Anterior cingulate cortex (tissue), 58 donors: ENCODE measurements at places on chromosomes 11 and 22.

DNA sequence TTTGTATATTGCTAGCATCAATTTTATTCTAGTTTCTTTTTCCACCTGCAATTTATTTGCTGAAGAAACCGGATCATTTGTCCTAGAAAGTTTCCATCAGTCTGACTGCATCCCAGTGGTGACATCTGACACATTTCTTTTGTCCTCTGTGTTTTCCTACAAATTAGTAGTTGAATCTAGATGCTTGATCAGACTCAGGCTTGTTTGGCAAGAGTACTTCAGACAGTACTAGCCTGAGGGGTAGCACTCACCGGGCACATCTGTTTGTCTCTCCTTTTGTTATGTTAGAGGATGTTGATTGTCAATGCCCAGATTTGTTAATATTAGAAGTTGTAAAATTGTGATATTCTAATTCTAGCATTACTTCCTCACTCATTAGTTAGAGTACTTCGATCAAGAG is 204.8 kb downstream of the SWAP70 start:
- no peak for DNase-seq

GRCh38 chr11:119099711-119100110 is 1.9 kb downstream of the DPAGT1 start:
- no peak for DNase-seq

DNA sequence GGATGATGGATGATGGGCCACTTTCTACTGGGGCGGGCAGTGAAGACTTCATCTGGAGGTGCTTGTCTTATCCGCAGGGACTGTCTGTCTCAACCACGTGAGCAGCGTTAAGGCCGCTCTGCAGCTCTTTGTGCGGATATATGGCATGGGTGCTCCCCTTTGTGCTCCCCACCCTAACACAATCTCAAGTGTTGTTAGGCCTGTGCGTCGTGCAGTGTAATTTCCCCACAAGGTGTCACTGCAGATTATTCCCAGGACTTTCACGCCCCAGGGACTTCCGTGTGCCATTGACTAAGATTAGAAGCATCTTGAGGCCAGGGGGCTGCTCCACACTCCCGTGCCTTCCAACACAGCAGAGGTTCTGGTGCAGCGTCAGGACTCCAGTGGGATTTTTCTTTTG is 65.3 kb downstream of the TBC1D22A start:
- DNase-seq = no peak

- no peak for DNase-seq
Observed at GRCh38 chr11:117191680-117192400, 7.3 kb upstream of the TAGLN start.

DNA sequence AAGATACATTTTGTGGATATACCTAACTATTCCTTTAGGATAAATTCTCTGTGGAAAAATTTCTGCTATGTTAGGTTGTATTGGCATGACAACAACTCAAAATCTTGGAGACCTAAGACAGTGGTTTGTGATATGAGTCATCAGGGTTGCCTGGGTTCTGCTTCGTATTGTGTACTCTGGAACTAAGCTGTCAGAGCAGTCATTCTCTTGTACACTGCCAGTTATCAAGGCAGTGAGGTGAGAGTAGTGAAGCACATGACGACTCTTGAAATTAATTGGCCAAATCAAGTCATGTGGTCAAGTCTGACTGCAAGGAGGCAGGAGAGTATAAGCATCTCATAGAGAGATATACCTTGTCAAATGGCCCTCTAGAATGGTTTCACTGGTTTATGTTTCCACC is 104.4 kb downstream of the FANCF start:
- no peak for DNase-seq

- no peak for DNase-seq
Observed at GRCh38 chr11:5620651-5621521, 3.9 kb upstream of the TRIM34 start.

GRCh38 chr22:47421846-47422245 is 659.4 kb downstream of the TBC1D22A start:
- DNase-seq = no peak

GRCh38 chr11:60281485-60281884 is 1.0 kb downstream of the MS4A4A start:
- DNase-seq = no peak

- DNase-seq = no peak
Observed at GRCh38 chr11:110901441-110901840, 189.2 kb upstream of the ARHGAP20 start.

GRCh38 chr11:109490953-109491635 is 69.1 kb downstream of the C11orf87 start:
- no peak for DNase-seq

GRCh38 chr11:95155385-95155784 is 65.7 kb downstream of the ENDOD1 start:
- DNase-seq = no peak

- no peak for DNase-seq
Observed at GRCh38 chr11:2213384-2213842, 41.8 kb upstream of the TH start.

DNA sequence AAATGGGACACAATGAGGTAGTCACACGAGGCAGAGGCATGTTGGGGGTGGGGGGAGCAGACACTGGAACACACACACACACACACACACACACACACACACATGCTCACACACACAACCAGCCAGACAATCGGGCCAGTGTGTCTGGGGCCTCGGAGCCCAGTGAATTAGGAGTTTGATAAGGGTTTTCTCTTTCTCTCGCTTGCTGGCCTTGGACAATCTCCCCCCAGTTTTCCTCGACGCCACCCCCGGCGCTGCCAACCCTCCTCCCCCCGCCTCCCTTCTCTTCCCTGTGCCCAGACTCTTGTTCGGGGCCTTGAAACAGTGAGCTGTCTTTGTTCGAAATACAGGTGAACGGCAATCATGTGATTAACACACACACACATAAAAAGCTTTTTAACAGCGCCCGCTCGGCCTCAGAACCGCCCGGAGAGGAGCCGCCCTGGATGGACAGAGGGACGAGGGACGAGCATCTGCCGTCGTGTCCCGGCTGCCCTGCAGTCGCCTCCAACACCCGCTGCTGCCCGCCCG is 1.5 kb upstream of the SOX10 start:
- peak; percentile 62 for DNase-seq

- DNase-seq = no peak
Observed at GRCh38 chr22:47098554-47098953, 336.1 kb downstream of the TBC1D22A start.

DNA sequence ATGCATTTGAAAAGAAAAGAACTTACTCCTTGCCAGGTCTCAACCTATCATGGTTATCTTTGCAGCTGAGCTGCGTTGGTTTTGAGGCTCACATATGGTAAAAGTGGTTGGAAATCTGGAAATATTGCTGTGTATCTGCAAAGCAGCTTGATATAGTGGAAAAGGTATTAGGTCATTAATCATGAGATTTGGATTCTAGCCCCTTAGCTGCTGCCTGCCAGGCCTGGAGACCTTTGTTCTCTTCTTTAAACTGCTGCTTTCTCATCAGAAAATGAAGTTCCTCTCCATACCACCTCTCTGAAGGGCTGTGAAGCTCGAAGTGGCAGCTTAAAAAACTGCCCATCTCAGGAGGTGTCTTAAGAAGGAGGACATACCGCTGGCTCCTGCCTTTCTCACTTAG is 5.7 kb downstream of the PPARA start:
- DNase-seq = no peak

DNA sequence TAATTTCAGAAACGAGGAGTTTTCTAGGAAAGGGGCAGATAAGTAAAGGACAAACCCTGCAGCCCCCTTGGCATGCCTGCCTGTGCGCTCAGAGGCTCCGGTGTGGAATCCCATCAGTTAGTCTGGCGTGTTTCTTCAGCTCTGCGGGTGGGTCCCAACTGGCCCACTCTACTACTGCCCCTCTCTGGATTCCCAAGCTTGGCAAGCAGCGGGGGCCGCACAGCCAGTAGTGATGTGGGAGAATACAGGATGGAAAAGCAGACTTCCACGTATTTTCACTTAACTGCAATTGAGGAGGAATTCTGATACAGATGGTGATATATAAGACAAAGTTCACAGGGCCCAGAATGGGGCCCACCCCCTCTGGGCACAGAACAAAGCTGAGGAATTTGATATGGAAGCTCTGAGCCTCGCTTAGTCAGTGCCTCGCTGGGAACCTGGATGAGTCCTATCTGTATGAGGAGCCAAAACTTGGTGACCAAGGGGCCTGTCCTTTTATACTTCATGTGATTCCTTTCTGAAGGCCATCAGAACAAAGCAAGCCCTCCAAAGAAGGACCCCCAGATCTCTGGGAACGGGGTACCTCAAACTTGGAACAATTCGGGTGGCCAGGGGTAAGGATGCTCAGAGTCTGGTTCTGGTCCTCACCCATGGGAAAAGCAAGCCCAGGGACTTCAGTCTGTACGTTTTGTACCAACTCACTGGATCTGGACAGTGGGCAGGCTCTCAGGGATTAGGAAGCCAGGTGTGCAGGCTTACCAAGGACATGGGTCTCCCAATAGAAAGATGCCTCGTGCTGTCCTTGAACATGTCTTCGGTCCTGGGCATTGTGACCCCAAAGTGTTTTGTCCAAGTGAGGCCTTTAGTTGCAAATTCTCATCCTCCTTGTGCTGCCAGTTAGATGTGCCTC is 26.0 kb downstream of the RELT start:
- no peak for DNase-seq

DNA sequence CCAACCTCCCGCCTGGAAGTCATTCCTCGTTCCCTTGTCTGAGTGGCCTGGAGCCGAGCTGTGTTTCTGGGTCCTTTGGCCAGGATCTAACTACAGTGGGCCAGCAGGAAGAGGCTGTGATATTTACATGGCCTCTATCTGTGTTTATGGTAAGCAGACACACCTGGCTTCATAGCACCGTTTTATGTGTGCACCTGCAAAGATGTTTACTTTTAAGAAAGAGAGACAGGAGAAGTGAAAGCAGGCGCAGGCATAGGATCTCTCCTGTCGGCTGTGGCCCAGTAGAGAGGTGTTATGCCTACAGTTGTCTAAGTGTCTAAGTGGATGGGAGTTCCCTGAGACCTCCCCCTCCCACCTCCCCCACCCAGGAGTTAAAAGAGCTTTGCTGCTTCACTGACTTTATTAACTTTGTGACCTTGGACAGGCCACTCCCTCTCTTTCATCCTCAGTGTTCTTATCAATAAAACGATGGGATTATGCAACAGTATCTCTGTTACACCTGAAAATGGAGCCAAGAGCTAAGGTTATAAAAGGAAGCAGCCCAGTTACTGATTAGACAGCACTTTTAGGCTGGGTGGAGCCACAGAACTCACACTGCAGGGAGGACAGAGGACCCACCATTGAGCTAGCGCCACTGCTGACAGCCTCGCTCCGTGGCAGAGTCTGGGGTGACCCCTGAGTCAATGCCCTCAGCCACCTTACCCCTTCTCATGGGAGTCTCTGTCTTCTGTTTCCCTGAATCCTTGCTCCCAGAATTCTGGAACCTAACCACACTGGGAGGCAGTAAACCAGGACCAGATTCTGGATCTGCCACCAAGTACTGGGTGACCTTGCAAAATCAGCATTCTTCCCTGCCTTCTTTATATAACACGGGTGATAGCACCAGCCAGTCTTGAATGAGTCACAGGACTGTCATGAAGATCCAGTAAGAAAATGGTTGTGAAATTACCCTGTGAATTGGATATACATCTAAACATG is 22.0 kb downstream of the ST14 start:
- no peak for DNase-seq

DNA sequence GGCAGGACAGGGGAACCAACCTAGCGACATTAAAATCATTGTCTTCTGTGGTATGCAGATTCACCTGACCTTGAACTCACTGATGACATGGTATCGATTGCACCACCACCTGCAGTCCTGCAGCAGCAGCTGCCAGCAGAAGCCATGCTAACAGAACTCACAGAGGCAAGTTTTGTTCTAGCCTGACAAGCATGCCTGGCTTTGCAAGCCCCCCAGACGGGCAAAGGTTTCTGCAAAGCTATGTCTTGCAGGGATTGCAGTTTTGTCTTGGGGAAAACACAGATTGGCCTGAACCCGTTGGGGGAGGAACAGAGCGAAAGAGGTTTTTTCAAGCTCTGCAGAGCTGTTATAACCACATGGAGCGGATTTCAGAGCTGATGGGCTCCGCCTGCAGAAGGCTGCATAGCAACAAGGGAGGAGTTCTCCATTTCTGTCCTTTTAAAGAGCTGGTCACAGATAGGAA is 221.0 kb downstream of the HIPK3 start:
- peak; percentile 28 for DNase-seq

DNA sequence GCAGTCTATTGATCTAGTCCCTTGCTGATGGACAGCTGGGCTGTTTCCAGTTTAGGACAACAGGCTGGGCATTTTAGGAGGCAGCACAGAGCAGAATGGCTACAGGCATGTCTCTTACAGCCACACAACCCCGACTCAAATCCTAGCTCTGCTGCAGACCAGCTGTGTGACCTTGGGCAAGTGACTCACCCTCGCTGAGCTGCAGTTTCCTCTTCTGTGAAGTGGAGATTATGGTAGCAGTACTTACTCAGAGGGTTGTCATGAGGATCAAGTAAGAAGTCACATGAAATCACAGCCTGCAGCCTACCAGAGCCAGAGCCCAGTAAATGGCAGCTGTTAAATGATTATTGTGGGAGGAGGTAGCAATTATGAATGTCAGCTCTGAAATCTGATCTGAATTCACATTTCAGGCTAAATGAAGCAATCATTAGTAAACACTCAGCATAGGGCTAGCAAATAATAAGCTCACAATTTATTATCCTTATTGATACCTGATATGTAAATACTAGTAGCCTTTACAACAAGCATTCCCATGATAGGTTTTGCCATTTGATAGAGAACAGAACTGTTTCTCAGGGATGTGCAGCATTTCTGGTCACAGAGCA is 58.9 kb downstream of the MYEOV start:
- DNase-seq = no peak

- DNase-seq = no peak
Observed at GRCh38 chr11:4095509-4096230, 1.1 kb downstream of the RRM1 start.

DNA sequence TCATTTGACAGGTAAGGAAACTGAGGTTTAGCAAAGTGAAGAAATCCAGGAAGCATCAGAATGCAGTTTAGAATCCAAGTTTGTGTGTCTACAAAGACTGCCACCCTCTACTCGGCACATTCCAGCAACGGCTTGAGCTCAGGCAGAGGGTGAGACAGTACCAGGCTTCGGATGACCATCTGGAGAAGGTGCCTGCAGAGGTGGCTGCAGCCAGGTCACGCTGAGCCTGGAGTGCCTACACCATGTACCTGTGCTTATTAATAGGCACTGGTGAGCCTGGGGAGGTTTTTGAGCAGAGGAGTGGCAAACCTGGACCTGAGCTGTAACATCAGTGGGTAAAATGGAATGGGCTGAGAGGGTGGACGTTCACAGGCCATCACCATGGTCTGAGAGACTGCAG is 4.7 kb downstream of the FXYD6 start:
- DNase-seq = no peak

- DNase-seq = no peak
Observed at GRCh38 chr11:130206141-130206540, 46.6 kb downstream of the ST14 start.

DNA sequence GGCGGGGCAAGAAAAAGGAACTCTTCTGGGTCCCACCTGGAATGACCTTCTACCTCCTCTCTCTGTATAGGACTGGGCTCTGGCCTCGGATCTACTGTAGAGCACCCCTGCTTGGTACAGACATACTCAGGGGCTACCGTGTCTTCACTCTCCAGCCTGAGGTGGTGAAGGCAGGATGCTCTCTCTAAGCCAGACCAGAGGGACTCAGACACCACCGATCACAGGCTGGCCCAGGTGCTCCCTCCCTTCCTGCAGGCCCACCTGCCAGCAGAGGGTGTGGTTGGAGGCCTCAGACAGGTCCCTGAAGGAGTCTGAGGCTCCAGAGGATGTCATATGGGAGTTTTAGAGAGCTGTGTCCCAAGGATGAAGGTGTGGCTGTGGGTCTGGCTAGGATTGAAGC is 4.1 kb downstream of the NHERF4 start:
- DNase-seq = no peak
